T-helper 22 cell (primary cell): ENCODE measurements at places on chromosomes 4 and X.
A peak's percentile ranks its signal among the peaks of the same experiment; 100 is the strongest.

- DNase-seq, result no peak
Observed at GRCh38 chr4:3387943-3388361, 53.8 kb upstream of the HGFAC start.

DNA sequence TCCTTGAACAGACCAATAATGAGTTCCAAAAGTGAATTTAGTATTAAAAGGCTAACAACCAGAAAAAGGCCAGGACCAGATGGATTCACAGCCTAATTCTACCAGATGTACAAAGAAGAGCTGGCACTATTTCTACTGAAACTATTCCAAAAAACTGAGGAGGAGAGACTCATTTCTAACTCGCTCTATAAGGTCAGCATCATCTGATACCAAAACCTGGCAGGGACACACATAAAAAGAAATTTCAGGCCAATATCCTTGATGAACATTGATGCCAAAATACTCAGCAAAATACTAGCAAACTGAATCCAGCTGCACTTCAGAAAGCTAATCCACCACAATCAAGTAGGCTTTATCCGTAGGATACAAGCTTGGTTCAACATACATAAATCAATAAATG, 35.8 kb upstream of the USP46 start:
- no peak for DNase-seq

DNA sequence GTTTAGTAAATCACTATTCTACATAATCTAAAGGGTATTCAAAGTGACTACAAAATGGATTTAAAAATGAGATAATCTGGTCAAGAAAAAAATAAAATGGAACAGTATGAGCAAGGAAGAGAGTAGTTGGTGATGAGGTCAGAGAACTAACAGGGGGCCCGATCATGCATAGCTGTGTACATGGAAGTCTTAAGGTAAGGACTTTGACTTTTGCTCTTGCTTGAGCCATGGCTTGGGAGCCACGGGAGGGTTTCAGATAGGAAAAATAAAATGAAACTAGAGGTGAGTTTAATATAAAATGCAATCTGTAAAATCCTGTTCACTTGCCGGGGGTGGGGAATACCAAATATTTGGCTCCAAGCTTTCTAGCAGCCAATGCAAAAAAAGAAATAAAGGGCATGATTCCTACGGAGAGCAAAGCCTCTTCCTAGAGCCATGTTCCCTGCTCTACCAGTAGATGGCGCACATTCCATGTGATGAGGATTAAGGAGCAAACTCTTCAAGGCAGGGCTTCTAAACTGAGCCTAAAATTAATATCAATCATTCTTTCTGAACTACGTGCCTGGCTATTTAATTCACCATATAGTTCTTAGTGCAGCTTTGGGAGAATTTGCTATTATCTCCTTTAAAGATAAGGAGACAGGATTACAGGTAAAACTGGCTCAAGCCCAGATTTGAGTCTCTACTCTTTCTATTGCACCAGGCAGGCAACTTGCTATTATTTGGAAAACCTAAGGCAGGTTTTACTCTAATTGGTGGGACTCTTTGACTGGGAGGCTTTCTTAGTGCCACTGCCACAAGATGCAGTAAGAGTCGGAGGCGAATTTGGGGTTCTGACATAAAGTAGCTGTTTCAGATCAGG, 6.8 kb upstream of the CLCN5 start:
- DNase-seq, result peak; percentile 15

GRCh38 chrX:44903830-44904530, 31.0 kb downstream of the KDM6A start:
- DNase-seq, result no peak

DNA sequence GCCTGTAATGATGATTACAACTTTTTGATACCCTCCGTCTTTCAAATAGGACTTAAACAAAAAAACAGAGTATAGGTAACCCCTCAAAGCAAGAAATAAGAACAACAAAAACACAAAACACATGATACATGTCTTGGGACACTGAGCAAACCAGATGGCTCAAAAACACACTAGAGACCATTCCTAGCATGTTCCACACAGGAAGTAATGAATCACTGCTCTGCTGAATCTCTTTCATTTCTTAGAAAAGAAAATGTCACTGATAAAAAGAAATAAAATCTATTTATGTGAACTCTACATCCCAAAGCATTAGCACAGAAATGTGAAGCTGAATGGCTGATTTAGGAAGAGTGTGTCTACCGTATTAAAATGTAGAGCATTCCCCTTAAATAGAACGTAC, 134.5 kb upstream of the IL15 start:
- no peak for DNase-seq

DNA sequence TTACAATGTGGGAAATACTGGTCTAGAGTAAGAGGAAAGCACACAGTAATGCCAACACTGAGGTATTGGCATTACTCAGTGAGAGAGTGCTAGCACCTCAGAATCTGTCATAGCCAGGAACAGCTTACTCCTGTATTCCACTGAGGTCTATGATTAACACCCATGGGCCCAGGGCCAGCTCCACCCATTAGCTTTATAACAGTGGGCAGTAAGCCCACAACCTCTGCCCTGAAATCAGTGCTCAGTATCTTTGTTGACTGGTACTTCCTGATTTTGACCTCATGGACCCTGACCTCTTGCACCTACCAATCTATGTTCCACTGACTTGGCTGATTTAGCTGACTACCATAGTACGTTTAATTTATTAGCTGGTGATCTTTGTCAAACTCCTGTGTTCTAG, 56.1 kb downstream of the LANCL3 start:
- DNase-seq, result no peak

- no peak for DNase-seq
Observed at GRCh38 chr4:48680848-48681568, 99.1 kb downstream of the FRYL start.

- DNase-seq, result no peak
Observed at GRCh38 chrX:123408821-123409737, 225.0 kb downstream of the GRIA3 start.

DNA sequence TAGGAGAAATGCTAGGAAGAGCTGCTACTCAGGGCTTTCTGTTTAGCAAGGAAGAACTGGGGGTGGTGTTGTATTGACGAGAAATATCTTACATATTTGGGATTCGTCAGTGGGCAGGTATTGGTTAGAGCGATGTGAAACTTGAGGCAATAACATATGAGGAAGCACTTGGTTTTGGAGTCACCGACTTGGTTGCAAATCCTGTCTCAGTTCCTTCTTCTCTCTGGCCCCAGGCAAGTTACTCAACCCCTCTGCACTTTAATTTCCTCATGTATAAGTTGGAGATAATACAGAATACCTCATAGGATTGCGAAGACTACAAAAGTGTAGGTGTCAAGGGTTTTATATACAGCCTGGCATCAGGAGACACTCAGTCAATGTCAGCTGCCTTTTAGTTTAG, 34.1 kb downstream of the GPAT3 start:
- DNase-seq, result no peak

GRCh38 chrX:151975228-151975593, 735 bp upstream of the GABRE start:
- no peak for DNase-seq

DNA sequence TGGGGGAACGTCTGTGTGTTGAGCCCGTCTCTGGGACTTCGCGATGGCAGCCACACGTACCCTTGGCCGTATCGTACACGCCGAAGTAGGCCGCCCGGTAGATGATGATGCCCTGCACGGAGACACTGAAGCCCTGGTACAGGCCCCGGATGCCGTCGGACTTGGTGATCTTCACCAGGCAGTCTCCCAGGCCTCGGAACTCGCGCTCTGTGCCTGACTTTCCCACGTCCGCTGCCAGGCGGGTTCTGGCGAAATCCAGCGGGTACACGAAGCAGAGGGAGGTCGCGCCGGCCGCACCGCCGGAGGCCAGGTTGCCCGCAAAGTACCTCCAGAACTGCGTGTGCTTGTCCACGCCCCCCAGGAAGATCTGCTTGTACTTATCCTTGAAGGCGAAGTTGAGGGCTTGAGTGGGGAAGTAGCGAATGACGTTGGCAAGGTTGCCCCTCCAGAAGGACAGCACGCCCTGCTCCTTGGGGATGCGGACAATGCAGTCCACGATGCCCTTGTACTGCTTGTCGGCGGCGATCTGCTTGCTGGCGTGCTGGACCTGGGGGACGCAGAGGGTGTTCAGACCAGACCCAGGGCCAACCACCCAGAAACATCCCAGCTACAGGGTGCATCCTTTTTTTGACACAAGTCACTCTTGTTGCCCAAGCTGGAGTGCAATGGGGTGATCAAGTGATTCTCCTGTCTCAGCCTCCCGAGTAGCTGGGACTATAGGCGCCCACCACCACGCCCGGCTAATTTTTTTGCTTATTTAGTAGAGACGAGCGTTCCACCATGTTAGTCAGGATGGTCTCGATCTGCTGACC, 2.5 kb downstream of the SLC25A6 start:
- no peak for DNase-seq

- DNase-seq, result no peak
Observed at GRCh38 chr4:3834186-3834662, 68.0 kb downstream of the ADRA2C start.

- no peak for DNase-seq
Observed at GRCh38 chrX:153769158-153769864, 5.3 kb downstream of the PLXNB3 start.

DNA sequence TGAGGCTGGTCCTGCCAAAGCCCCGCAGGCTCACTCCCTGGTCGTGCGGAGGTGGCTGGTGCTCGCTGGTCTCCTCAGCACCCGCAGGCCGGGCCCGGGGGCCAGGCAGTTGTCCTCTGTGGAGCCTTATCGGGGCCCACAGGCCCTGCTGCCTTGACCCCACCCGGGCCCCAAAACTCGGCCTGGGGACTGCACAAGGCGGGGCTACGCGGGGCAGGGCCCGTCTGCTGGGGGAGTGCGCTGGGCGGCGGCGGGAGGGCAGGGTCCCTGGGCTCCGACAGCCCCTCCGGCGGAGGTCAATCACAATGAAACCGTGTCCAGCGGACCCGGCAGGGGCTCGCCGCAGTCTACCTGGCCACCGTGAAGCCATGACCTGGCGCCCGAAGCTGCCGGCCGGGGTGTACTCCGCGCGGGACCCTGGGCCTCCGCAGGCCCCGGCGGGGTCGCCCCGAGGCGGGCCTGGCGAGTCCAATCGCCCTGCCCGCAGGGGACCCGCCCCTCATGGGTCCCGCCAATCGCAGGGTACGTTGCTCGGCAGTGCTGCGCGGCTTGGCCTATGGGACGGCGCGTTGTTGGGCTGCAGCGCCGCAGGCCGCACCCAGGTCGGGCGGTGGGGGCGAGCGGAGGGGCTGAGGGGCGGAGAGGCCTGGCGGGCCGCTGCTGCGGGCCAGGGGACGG, at the start of gene ADD1:
TSS of gene ADD1 (plus strand) at position 582 of the 678 bp plus-strand sequence. CDS start 32,072 bp downstream, outside the sequence.
- DNase-seq, result peak; percentile 85

DNA sequence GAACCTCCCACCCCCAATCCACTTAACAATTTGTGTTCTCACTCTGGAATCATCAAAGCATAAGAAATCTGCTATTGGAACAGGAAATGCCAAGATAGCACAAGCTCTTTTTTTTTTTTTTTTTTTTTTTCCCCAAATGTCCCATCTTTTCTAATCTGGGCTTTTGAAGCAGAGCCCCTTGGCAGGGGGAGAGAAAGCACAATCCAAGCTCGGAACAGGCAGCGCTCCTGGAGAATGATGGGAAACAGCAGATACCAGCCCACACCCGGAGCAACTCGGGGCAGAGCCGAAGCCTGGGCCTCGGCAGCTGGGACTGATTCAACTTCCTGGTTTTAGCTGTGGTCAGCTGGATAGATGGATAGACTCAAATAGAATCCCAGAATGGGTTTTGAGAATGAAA, 235.1 kb downstream of the QDPR start:
- no peak for DNase-seq

GRCh38 chrX:132671229-132671641, 182.4 kb upstream of the MBNL3 start:
- no peak for DNase-seq

DNA sequence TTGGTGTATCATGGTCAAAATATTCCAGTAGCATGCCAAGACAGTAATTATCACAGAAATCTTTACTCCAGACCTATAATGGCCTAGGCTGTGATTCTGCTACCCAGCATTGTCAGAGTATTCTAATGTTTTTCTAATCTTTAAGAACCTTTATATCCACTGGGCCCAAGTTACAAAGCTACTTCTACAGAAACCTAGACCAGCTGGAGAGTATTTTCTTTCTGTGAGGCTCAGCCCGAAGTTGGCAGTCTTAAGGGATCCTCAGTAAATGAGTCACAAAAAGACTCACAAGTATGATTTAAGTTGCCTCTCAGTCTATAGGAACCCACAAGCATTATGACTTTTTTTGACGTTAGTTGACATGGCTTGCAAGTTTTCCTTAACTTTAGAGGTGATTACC, 638.5 kb upstream of the FAM241A start:
- no peak for DNase-seq

DNA sequence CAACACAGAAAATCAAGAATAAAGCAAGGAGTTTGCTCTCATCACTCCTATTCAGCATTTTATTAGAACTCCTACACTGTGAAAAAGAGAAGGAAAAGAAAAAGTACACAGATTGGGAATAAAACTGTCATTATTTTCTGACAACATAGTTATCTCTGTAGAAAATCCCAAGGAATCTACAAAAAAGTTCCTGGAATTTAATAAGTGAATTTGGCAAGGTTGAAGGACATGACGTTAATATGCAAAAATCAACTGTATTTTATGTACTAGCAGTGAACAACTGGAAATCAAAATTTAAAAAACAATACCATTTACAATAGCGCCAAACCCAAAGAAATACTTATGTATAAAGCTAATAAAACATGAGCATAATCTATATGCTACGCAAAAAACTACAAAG, 26.3 kb downstream of the CHIC2 start:
- DNase-seq, result no peak

- no peak for DNase-seq
Observed at GRCh38 chrX:1165535-1166196, 46.8 kb downstream of the CRLF2 start.

DNA sequence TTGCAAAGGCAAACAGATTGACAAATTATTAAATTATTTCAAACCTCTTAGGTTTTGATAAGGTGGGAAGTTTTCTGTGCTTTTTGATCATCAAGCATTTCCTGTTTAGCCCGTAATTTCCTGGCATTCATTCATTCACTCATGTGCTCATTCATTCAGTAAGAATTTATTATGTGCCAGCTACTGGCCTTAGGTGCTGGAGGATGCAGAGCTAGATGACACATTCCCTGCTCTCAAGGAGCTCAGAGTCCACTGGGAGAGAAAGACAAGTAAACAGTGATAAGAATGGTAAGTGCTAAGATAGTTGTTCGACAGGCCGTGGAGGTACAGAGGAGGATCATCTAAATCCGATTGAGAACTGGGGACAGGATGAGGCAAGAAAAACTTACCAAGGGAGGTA, 153.0 kb downstream of the DCTD start:
- no peak for DNase-seq

DNA sequence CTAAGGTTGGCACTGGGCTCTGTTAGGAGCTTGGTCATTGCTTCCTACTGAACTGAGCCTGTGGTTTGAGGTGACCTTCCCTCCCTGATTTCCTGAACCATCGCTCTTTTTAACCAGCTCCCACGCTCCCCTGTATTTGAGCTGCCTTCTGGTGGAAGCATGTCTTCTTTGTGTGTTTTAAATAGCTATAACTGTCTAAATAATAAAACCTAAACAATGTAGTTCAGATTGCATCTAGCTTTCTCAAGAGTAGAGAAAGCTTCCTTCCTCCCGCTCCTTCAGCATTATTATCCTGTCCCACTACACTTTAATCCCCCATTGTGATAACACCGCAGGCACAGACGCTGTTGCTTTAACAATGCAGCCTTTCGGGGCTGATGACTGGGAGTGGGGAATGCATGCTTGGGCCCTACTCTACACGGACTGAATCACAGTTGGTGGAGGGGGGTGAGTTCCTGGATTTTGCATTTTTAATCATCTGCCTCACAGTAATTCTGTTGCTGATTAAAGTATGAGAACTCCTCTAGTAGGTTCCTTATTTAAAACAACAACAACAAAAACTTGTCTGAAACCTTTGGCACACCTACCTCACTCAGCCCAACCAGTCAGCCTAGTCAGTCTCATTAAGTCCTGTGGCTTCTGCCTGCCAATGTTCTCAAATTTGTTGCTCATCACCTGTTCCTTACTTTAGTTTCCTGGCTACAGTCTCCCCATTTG, 6.6 kb downstream of the SMS start:
- DNase-seq, result no peak
